Cardiac muscle cell (in vitro differentiated cells and primary cell): ENCODE measurements at places on chromosomes 12 and 14.

- DNase-seq, result no peak
Measured at GRCh38 chr12:92765871-92766270, 63.1 kb downstream of the PLEKHG7 start.

DNA sequence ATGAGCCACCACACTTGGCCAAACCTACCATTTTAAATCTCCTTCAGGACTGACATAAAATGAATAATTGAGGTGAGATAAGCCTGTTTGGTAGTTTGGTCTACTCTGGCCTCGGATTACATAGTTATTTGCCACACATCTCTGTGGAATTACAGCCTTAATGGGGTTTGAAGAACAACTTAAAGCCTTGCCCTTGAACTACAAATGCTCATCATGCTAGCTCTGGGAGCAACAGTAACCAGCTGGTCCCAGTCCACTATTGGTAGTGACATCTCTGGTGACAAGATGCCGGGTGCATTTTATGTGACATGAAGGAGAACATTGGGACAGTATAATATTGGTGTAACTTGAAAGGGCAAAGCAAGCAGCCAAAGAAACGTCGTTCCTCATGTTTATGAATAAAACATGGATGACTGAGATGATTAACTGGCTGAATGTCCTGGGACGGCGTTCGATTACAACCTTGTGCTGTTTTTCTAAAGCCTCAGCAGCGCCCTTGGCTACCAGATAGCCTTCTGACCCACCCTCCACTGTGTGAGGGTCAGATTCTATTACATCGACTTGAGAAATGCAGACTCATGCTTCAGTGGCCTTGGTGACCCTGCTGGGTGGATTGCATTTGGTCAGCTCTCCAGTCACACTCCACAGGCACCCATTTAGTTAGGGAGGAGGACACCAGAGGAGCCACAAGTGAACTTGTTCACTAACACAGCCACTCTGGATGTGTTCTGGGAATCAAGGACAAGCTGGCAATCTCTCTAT lies 41.5 kb downstream of the BEST3 start:
- DNase-seq, result no peak

DNA sequence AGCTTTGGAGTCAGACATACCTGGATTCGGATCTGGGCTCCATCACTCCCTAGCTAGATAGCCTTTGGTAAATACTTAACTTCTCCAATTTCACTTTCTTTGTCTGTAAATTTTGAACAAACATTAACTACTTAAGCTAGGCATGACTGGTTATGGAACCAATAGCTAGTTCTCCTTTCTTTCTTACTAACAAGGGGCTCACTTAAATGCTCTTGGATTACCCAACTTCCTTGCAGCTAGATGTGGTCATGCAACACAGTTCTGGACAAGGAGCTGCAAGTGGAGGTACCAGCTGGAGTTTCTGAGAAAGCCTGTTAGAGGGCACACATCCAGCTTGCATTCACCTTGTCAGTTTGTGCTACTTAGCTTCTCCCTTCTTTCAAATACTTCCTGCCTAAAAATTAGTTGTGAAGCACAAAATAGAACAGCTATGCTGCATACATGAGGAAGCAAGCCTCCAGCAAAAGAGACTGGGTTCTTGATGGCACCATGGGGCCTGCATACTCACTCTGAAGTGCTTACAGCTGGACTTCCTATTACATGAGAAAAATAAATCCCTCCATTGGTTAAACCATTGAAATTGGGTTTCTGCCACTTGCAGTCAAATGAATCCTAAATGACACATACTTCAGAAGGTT lies 210.1 kb upstream of the EEA1 start:
- DNase-seq, result no peak

DNA sequence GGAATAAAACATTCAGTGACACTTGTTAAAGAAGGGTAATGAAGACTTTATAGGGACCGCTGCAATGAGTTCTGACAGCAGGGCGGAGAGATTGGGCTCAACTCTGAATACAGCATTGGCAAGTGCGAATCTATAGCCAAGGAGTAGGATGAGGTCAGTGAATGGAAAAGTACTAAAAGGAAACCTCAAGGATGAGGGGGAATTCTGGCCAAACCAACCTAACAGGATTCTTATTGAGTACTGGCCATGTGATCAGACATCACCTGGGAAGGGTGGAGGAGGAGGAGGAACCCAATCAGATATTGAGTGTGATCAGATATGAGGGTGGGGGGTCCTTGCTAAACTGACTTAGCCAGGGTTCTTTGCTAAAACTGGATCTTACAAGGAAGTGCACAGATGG lies 31.0 kb downstream of the DRAM1 start:
- no peak for DNase-seq

DNA sequence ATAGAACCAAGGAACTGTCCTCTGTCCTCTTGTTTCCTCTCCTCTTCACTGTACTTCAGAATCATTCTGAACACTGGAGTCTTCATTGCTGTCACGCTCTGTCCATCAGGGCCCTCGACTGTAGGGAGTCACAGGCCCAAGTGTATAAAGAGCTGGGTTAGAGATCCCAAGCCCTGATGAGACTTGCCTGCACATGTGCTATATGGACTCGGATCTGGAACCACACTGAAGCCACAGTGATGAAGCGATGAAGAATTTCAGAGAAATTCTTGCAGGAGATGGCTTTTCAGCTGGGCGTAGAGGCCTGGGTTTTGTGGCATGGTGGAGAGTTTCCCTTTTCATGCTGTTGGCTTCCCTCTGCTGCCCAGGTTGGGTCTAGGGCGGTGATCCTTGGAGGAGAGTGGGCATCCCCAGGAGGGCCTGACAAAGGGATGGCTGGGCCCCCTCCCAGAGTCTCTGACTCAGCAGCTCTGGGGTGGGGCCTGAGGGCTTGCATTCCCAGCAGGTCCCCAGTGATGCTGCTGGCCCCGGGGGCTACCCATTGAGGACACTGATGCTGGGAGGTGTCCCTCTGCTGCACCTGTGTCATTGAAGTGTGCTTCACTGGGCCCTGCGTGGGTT lies 39.6 kb upstream of the YY1 start:
- DNase-seq, result no peak

DNA sequence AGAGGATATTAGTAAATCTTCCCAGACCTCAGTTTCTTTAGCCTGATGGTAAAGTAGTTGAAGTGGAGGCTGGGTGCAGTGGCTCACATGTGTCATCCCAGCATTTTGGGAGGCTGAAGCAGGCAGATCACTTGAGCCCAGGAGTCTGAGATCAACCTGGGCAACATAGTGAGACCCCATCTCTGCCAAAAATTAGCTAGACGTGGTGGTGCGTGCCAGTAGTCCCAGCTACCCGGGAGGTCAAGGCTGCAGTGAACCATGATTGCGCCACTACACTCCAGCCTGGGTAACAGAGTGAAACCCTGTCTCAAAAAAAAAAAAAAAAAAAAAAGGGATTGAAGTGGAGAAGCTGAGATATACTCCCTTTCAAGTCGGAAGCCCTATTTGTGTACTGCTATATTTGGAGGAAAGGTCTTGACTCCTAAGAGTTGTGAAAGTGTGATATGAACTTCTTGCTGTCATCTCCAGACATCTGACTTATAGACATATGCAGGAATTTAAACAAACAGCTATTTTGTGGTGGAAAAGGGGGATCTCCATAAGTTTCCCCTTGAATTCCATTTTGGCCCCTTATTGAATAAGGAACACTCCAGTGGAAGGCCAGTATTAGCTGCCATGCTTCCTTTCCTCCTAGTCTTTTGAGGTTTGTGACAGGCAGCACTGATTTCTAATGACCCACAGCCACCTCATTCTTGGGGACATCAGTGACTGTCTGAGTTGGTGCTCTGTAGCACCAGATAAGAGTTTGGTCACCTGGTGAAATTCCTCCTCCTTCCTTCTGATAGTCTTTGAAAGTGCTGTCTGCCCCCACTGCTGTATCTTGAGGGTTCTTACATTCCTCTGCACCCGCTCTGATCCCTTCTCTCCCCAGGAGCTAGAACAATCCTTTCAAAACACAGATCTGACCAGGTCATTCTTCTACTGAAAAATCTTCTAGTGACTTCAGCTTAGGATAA lies 7.4 kb downstream of the ELK3 start:
- DNase-seq, result no peak

DNA sequence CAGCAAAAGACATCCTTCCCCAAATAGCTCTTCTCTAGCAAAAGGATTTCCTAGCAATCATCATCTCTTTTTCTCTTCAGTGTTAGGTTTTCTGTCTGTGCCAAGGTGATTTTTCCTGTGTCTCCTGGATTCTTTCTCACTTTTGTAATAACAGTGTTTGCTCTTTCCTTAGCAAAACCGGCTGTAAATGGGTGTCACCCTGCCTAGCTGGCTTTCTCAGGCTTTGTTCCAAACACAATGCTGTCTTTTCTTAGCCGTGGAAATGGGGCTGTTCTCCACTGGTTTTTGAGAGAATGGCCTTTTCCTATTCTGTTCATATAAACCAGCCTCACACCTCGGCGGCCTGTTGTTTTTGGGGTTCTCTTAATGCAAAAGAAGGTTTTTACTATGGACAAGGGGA lies 21.9 kb downstream of the JDP2 start:
- DNase-seq, result no peak
